ENCODE measurements at places on chromosomes 2 and 18.

DNA sequence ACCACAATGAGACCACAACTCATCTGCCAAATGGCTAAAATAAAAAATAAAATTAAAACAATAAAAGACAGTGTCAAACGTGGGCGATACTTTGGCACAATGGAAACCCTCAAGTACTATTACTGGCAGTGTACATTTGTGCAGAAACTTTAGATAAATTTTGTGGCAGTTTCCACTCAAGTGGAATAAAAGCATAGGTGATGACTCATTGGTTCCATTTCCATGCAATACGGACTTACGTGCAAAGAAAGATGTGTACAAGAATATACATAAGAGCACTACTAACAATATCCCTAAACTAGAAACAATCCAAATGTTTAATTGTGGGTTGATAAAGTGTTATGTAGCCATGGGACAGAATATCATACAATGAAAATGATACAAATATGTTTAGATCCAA lies 259.0 kb upstream of the HNMT start:
- no peak for DNase-seq

- no peak for DNase-seq
Measured at GRCh38 chr18:49473721-49474120, 13.3 kb upstream of the DYM start.

DNA sequence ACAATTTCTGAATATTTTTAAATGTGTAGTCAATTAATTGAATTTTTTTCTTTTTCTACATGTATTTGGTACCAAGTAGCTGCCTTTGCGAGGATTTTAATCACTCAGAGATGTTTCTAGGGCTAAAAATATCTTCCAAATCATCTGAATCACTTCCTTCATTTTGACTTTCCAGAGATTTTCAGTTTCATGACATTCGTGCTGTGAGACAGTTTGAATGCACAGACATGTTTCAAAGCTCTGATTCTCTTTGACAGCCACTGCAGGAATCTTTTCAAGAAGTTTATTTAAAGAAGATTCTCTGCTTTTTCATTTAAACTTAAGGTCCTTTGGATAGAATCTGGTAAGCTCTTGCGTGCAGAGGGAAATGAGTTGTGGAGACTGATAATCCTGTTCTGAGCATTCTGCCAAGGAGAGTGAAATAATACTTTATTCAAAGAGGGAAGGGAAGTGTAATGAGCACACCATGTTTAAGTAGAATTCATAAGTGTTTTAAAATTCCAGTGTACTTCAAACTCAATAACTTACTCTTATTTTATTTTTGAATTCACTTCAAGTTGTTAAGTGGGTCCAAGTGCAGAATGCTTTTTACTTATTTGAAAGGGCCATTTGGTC lies 9.7 kb downstream of the CYBRD1 start:
- no peak for DNase-seq

DNA sequence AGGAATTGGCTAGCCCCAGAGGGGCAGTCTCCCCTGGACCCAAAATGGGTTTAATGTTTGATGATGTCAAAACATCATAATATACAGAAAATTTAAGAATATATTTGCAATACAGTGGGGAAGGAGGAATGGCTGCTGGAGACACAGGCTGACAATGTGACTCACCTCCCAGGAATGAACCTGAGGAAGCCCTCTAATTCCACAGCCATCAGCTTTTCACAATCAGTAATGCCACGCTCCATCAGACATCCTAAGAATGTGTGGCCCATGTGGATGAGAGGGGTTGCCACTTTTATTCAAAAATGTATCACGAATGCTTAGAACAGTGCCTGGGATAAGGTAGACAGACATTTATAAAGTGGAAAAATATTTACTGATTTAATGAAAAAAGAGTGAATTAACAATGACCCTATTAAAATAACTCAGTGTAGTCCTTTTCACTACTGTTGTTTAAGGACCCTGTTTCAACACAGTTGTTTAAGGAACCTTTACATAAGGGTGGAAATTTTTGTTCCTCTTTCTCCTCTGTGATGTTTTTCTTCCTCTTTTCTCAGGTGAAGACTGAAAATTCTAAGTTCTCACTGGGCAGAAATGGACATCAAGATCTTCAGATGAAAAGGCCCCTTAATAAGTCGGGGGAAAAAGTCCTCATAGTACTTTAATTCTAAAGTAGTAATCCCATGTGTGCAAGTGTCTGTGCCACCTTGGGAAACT lies 17.5 kb upstream of the TMEM163 start:
- no peak for DNase-seq

DNA sequence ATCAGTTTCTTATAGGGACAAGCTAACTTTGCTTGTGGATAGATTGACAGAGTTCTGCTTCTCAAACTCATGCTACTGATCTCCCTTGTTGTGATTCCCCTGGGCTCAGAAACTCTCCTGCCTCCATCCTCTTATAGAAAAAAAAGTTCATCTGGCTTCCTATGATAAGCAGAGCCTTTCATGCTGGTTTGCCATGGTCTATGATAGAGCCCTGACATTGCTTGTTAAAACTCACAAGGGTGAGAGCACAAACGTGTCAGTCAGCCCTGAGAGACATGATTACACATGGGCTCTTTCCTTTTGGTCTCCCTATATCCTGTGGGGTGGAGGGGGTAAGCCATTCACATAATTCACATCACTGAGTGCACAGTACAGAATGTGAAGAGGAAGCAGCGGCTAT lies 121.8 kb downstream of the TDRD15 start:
- DNase-seq: no peak

DNA sequence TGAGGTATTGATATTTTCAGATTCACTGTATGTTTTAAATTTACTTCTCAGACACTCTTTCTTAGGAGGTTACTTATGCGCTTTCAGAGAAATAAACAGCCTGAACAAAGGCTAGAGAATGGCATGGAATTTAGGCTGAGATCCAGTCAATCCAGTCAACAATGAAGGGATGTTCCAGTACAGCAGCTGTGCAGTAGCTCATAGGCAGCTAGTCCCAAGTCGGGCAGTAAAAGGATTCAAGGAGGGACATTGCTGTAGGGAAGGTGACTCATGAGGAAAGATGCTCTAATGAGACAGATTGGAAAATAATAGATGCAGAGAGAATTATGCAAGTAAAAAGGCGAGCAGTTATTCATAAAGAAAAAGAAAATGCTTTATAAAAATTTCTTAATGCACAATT lies 397.9 kb upstream of the RGPD4 start:
- DNase-seq: no peak

DNA sequence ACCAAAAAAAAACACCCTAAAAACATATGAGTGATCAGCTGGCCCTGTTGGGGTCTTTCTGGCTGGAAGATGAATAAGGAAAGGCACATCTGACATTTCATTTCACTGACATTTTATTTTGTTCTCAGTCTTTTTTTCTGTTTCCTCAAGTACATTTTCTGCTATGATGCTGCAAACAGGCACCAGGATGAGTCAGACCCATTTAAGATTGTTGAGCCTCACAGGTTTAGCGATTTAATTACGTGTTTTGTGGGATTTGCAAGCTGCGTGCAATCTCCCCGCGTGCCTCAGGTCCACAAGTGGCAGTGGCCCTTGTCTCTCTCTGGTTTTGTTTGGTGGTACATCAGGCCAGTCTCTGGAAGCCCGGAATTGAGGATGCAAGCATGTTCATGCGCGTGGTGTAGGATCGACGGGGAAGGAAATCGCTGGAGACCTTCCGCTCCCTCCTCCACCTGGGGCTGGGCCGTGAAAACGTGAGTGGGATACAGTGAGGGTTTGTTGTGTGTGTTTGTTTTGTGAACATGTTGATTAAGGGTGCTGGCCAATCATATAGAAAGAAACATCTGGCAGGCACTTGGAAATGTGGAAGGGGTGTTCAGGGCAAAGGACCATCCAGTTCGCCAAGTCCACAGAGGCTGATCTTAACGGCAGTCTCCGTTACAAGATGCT lies 120.2 kb upstream of the ZNF516 start:
- no peak for DNase-seq

DNA sequence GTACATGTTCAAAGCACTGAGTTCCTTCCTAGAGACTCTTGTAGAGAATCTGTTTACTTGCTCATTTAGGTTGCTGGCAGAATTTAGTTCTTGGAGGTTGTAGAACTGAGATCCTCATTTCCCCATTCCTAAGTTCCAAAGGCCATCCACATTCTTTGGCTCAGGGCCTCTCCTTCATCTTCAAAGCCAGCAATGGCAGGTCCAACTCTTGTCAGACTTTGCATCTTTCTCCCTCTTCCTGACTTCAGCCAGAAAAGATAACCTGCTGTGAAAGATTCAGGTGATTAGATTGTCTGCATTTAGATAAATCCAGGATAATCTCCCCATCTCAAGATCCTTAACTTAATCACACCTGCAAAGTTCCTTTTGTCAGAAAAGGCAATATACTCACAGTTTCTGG lies 51.1 kb downstream of the SOCS6 start:
- DNase-seq: no peak

DNA sequence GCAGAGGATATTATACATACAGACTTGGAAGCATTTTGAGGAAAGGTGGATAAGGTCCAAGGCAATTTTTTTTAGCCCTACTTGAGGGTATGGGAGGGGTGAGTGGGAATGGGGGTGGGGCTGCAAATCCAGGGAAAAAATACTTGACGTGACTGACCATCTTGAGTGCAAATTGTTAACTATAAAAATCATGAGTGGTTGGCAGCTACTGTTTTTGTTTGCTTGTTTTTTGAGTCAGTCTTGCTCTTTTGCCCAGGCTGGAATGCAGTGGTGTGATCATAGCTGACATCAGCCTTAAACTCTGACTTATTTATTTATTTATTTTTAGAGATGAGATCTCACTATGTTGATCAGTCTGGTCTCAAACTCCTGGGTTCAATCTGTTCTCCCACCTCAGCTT lies 458.8 kb downstream of the PIK3C3 start:
- no peak for DNase-seq

GRCh38 chr2:168997118-168997521 lies 34.0 kb downstream of the ABCB11 start:
- no peak for DNase-seq

DNA sequence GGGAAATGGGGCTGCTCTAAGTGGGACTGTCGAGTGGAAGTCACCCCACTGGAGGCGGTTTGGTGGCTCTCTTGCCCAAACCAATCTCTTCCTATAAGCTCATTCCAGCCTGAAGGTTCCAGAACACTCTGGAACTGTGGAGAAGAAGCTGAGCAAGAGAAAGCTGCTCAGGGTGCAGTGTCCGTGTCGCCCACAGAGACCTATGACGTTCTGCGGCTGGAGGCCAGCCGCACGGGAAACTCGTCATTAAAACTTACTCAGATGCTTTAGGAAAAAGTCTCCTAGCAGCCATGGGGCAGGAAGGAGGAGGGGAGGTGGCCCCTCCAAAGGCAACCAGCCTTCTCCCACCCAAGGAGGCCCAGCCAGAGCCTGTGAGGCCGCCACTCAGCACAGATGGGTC lies 41.7 kb downstream of the ADCY3 start:
- no peak for DNase-seq

- DNase-seq: no peak
Measured at GRCh38 chr2:4370422-4371090, 667.2 kb downstream of the DCDC2C start.

- DNase-seq: no peak
Measured at GRCh38 chr2:229821316-229821715, 100.5 kb downstream of the TRIP12 start.

DNA sequence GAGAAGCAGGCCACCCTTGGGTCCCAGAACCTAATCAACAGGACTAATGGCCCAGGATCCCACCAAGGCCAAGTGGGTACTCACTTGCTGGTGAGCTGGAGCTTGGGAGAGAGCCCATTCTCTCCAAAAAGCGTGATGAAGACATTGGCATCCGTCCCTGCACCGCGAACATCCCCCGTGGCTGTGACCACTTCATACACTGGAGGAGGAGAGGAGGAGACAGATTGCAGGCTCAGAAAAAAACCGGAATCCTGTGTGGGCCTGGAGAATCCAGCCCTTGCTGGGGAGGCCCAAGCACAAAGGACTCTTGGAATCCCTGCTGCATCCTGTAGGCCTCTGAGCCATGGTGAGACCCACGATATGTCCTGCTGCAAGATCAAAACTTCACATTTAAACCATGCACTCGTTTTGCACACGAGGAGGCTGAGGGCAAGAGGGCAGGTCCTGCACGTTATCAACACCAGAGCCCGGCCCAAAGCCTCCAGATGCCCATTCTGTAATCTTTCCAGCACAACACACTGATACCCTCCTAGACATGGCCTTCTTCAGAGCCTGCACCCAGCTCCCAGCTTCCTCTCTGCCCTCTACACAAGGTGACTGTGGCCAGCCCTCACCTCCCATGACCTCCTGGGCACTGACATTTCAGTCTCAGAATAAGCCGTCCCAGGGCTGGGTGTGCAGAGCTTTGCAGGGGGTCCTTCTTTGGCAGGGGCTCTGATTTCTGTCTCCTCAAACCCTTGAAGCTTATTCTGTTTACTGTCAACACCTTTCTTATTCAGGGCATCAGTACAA lies 7.8 kb downstream of the LOXHD1 start:
- no peak for DNase-seq

DNA sequence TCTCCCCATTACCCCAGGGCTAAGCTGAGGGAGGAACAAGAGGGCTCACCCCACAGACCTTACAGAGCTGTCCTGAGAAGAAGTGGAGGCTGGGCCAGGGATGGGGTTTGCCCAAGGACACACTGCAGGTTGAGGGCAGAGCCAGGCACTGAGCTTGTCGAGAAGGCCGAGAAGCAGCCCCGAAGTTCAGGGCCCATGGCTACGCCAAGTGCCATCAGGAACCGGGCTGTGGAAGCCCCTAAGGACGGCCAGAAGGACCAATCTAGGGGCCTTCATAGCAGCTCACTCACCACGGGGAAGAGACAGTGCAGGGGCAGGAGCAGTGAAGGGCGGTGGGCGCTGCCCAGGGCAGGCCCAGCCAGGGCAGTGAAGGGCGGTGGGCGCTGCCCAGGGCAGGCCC lies 18.6 kb upstream of the AGXT start:
- DNase-seq: no peak

DNA sequence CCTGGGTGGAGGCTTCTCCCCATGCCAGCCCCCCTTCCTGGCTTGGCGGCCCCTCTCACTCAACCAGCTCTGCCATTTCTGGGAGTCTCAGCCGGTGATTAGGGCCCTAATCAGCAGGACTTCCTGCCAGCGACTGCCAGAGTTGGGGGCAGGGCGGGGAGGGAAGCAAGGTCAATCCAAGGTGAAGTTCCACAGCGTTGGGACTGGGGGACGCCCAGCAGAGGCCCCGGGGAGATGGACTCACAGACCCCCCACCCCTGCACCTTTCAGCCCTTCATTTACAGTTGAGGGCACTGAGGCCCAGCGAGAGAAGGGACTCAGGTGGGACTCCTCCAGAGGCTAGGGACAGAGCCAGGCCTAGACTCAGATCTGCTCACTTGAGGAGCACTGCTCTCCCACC lies 65.3 kb downstream of the TNS1 start:
- no peak for DNase-seq

GRCh38 chr2:67489396-67489795 lies 92.3 kb downstream of the ETAA1 start:
- DNase-seq: no peak

GRCh38 chr18:59610546-59611140 lies 86.6 kb downstream of the CCBE1 start:
- DNase-seq: no peak

- no peak for DNase-seq
Measured at GRCh38 chr2:67727623-67728022, 330.5 kb downstream of the ETAA1 start.

All from left hindlimb (tissue), 1 donor.